NCI-H2171 (cell line): ENCODE measurements at places on chromosomes 5 and 9.
A peak's percentile ranks its signal among the peaks of the same experiment; 100 is the strongest.

GRCh38 chr5:90308787-90309585 is 100.6 kb downstream of the CETN3 start:
- DNase-seq: no peak

DNA sequence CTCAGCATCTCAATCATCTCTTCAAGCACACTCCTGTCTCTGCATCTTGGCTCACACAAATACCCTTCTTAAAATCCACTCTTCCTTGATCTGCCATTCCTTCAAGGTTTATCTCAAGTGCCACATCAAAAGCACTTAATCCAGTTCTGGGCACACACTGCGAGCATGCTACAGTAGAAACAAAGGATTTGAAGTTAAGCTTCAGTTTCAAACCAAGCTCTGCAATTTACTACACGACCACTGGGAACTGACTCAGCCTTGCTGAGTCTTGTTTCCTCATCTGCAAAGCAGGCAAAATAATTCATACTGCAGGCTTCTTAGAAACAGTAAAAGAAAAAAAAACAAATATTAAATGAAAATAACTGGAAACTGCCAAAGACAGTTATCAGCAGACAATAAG is 50.5 kb upstream of the CTNNAL1 start:
- DNase-seq: no peak

GRCh38 chr9:93093127-93093876 is 2.7 kb upstream of the CARD19 start:
- no peak for DNase-seq

DNA sequence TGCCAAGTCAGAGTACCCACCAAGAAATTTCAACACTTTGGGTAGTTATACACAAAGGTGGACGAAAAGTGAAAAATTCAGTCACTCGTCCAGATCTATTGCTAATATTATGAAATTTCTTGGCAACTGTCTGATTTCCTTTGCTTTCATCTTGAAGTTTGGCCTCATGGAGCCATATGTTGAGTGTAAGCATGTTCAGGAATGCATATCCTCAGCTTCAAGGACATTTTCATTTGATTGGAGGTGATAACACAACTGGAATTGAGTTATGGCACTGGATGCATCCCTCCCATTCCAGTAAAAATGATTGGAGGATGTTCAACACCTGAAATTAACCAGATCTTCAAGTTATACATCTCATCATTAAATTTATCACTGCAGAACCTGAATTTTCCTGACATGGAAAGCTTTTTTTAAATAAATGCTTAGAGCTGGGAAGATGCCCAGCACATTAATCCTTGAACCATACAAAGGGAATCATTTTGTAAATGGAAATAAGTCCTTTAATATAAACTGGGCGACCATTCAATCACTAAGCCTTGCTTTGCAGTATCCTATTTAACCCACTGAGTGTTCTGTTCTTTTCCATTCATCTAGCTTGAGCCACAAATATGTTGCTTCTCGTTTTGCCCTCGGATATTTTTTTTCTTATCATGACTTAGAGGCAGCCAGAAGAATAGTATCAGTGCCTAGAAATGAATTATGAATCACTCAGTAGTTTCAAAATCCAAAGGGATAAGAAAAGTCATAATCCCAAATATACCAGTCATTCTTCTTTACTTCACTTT is 273.7 kb upstream of the PIK3R1 start:
- DNase-seq: no peak

- no peak for DNase-seq
Measured at GRCh38 chr9:118891213-118891612, 478.0 kb downstream of the BRINP1 start.

- DNase-seq: no peak
Measured at GRCh38 chr5:8767746-8768145, 778.1 kb downstream of the SEMA5A start.

- DNase-seq: no peak
Measured at GRCh38 chr5:168961681-168962080, 339.3 kb downstream of the SLIT3 start.

DNA sequence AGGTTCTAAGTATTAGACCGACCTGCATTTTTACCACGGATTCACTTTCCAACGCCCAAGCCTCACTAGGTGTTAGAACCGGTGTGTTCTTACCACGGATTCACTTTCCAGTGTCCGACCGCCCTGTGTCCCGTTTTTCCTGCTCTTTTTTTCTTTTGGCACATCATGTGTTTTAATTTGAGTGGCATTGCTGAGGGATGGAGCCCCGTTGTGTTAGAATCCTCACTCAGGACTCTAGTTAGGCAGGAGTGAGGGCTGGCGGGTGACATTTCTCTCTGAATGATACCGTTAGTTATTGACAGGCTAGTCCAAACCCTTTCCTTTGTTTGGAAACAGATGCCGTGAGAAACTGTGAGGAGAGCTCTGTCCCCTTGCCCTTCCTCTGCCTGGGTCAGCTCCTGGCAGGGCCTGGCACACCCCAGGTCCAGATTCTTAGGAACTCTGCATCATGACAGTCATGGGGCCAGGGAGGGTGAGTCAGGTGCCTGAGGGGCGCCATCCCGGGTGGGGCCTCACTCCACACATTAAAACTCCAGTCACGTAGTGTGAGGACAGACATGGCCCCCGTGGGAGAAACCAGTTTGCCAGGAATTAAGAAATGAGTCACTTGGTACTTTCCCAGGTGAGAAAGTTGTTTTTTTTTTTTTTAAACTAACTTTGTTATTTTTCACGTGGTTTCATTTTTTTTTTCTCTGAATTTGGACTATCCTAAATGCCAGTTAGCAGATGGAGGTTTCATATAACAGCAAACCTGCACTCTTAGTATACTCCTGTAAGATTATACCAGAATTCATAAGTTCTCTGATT is 15.8 kb downstream of the EXOC3 start:
- no peak for DNase-seq

- no peak for DNase-seq
Measured at GRCh38 chr9:120650352-120650751, 63.9 kb downstream of the MEGF9 start.

DNA sequence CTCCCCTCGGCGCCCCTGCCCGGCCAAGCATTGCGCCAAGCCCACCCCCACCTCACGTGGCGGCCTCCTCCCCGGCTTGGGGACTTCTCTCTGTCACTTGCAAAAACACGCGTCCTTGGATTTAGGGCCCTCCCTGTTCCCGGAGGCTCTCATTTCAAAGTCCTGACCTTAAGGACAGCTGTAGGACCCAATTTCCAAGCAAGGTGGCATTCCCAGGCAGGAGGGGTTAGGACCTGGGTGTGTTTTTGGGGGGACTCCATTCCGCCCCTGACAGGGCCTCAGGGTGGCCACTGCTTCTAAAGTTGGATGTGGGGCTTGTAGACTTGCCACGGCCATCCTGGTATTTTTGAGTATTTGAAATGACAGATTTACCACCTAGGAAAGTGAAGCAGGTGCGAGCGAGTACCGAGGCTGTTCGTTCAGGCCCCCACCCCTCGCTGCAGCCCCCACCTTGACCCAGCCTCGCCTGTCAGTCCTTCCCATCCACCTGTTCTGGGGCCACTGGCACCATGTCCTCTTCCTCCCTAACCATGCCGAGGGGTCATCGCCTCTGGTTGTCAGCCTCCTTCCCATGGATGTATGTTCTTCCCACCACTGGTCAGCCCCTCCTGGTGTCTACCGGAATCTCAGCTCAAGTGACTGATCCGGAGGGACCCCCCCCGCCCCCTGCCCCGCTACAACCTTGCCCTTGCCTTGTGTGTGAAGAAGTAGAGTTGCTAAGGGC is 52.4 kb downstream of the MRPL36 start:
- DNase-seq: no peak

DNA sequence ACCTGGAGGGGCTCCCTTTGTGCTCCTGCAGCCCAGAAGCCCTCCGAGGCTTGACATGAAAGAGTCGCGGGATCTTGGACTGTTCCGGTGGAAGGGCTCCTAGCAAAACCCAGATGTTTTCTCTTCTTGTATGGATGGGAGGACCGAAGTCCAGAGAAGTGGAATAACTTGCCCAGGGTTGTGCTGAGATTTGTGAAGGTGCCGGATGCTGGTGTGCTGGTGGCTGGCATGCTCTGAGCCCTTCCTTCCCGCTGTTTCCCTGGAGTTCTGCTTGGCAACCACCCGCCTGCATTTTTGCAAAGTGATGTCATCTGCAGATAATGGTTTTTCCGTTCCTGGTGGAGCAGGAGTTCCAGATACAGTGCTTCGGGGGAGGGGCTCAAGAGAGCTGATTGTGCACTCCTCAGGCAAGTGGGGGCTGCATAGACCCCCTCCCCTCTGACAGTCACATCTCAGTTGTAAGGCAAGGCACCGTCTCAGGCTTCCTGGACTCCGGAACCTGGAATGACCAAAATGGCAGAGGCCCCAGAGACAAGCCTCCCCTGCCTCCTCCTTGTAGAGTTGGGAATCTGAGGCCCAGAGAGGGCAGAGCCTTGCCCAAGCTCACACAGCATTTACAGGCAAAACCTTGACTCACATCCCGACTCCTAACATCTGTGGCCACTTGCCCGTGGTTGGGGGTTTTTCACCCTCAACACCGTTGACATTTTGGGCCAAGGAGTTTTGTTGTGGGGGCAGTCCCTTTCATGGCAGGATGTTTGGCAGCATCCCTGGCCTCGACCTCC is 157.0 kb downstream of the RGS3 start:
- no peak for DNase-seq

GRCh38 chr5:26239588-26239987 is 798.8 kb downstream of the CDH9 start:
- no peak for DNase-seq

DNA sequence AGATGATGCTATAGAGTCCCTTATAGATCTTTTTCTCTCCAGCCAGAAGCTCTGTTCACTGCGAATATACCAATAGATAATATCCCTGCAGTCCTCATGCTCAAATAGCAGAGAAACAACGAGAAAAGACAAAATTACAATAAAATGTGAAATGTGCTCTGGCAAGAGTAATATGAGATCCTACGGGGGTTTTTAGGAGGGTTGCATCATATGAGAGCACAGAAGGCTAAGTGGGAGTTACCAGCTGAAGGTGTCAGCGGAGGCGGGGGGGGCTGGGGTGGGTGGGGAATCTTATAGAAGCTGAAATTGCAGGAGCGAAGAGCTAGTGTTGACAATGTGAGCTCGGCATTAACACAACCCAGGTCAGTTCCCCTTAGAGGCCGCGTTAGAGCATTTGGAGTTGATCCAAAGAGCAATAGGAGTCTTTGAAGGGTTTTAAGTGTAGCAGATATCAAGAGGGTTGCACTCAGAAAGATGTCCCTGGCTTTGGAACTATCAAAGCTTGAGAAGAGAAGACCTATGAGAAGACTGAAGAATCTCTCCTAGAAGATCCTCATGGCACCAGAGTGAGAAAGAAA is 109.7 kb downstream of the BASP1 start:
- no peak for DNase-seq

GRCh38 chr5:50853151-50853550 is 186.7 kb downstream of the PARP8 start:
- no peak for DNase-seq

DNA sequence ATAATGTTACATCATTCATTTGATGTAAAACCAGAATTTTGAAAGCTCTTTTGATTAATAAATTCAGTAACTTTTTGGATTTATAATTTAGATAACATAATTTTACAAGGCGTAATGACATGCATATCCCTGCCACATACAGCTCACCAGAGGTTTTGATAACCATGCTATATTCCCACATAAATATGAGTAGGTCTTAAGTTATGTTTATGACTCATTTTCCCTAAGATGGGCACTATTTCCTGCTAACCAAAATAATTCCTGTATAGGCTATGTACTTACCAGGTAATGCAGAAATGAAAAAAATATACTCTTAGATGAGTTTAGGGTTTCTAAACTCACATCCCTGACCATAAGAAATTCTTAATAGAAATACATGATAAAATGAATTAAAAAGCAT is 93.9 kb upstream of the EDIL3 start:
- DNase-seq: no peak

- DNase-seq: no peak
Measured at GRCh38 chr9:73129941-73130685, 21.6 kb upstream of the ANXA1 start.

GRCh38 chr5:150615141-150615699 is 25.2 kb upstream of the SYNPO start:
- DNase-seq: peak; percentile 72

DNA sequence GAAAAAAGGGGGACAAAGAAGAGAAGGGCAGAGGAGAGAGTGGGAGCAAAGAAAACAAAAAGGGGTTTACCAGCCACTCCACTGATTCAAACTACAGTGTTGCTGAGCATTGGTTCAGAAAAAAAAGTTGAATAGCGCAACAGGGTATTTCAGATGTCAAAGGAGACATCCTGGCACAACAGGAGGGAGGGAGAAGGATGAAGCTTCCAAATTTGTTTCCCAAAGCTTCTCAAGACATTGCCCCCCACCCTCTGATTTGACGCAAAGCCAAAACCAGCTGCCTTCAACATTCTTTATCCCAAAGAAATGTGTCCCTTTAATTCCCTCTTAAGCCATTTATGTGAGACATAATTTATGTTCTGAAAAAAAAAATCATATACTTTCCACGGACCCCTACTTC is 105.5 kb upstream of the TNC start:
- no peak for DNase-seq

DNA sequence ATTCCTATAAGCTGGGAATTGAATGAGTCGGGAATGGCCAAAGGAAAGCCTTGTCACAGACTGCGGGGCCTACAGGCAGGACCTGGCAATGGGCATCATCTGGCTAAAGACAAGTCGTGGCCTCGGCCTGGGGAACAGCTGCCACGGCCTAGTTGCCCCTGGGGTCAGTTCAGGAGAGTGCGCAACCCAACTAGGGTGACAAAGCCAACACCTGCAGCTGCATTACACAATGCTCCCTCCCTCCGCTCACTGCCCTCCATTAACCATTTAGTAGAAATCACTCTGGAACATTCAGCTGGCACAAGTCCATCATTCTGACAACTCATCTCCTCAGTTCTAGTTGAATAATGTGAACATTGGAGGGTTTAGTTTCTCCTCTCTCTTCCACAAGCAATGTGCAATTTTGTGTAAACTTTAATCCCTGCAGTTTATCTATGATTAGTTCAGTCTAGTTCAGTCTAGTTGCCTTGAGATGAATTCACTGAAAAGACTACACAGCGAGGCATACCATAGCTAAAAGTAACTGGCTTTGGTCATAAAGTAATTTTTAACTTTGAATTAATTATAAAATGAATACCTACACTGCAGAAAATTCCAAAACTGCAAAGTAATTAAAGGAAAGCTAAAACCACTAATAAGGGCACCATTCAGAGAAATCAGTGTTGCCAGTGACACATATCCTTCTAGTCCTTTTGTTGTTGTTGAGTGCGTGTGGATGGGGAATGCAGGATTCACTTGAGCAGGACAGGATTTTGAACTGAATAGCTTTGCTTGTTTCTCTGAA is 5.1 kb downstream of the GLDC start:
- DNase-seq: no peak

DNA sequence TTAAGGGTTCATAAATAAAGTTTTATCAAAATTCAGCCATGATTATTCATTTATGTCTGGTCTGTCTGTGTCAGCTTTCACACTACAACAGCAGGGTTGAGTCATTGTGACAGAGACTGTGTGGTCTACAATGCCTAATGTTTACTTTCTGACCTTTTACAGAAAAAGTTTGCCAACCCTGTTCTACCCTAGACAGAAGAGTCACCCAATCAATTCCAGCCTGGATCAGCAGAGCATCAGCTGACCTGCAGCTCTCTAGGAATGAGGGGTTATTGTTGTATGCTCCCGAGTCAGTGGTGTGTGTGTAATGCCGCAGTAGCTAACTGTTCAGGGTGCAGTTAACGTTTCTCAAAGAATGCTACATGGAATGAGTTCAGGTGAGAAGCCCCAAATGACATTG is 87.3 kb downstream of the HRH2 start:
- no peak for DNase-seq
